ENCODE measurements at places on chromosomes 5 and 9.

DNA sequence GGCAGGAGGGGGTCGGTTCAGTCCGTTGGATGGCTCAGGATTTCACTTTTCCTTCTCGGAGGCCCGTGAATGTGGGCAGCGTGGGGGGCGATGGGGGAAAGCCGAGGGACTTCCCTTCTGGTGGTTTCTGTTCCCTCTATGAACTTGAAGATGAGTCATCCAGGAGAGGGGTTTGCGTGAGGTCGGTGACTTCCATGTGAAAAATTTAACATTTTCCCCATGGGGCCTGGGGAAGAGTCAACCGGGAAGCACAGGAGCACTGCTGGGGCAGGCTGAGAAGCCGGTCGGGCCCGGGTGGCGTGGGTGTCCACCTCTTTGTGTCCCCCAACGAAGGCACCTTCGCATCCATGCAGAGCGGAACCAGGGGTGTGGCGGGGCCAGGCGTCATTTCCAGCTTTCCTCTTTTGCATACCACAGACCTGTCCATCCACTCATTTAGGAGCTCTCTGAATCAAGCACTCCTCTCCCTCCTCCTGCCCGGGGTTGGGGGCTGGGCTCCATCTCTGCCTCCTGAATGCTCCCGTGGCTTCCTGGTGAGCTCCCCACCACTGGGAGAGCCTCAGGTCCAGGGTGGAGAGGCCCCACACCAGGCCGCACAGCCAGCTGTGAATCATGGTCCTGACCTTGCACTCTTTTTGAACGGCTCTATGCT is 68.4 kb downstream of the ANKRD33B start:
- no peak for DNase-seq

DNA sequence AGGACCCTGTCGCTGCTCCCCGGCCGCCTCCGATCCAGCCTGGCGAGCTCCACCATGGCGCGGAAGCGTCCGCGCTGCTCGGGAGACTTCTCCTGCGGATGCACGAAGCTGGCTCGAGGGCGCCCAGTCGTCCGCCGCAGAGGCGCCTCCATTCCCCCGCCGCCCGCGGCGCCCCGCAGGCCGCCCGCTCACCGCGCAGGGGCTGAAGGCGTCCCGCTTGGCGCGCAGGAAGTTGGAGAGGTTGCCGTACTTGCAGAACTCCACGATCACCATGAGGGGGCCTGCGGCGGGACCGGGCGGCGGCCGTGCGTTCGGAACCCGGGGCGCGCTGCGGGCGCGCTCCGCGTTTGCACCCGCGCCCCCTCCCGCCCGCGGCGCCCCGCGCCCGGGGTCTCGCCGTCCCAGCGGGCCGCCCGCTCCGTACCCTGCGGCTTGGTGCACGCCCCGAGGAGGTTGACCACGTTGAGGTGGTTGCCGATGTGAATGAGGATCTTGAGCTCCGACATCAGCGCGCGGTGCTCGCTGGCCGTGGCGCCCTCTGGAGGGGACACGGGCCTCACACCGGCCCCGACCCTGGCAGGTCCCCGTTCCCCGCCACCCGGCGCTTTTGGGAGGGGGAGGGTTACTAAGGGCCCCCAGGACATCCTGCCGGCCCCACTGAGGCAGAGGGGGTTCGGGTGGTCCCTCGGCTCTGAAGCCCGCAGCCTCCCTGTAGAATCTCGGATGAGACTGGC is 27.7 kb upstream of the SCGB3A1 start:
- no peak for DNase-seq

DNA sequence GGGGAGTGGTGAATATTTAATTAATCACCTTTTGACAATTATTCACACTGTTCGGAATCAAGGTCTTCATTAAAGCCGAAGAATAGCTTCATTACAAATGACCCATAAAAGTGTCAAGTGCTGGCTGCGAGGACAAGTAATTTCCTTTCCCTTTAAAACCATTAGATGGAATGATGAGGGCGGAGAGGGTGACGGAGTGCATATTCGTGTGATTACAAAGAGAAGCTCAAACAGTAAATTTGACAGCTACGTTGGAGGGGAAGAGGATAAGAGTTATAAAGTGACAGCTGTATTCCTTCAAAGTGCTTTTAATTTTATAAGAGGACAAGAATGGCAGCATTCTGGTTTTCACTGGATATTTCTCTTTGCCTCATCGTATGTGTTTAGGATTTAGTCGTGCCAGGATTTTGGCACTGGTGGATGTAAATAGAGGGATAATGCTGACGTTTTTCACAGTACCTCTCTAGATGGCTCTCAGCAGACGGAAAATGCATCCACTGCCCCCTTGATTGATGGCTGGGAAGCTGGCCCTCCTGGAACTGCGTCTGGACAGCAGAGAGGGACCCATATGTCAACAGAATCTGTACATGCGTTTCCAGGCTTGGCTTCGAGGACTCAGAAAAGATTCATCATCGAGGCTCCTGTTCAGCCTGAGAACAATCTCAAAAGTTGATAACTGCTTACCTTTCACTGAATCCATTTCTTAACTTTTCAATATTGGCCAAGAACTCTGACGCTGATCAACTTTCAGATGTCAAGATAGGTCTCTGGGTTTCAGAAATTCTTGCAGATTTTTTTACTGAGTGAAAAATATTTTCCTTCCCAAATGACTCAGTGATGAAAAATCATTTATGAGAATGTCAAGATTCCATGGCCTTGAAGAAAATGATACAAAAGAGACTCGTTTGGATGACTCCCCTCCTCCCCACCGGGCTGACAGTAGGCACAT is 50.4 kb upstream of the IRX2 start:
- DNase-seq: no peak

DNA sequence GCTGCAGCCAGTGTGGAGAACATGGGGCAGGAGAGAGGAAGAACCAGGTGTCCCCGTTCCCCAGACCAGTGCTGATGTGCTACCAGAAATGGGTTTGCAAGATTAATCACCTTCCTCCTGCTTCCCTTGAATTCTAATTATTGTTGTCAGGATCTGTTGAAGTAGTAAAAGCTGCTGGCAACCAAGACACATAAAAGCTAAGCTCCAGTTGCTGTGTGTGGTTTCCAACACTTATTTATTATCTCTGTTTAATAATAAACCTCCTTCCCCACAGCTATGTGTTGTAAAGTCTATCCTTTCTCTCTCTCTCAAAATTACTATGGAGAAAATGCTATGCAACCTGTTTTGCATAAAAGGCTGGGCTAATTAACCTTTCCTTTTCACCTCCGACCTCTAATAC is 2.3 kb upstream of the RETREG1 start:
- no peak for DNase-seq

DNA sequence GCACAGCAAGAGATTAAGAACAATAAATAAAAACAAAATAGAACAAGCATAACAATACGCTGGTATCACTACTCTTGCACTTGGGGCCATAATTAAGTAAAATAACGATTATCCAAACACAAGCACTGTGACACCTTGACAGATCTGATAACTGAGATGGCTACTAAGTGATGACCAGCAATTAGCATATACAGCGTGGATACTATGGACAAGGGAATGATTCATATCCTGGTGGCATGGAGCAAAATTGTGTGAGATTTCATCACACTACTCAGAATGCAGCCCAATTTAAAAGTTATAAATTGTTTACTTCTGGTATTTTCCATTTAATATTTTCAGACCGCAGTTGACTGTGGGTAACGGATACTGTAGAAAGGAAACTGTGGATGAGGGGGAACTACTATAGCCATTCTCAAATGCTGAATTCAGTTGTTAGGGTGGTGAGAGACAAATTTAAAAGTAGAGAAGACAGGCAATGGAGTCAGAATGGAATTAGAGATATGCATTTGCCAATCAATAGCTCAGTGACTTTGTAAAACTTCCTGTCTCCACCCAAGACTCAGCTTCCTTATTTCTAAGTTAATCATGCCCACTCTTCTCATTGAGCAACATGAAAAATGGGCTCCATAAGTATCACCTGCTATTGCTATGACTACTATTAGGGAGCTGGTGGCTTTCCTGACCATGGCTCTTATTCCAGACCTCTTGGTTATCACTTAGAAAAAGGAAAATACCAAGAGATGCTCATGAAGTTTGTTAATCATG is 300.8 kb downstream of the TRIM32 start:
- DNase-seq: no peak

GRCh38 chr5:22751536-22751935 is 101.6 kb downstream of the CDH12 start:
- no peak for DNase-seq

DNA sequence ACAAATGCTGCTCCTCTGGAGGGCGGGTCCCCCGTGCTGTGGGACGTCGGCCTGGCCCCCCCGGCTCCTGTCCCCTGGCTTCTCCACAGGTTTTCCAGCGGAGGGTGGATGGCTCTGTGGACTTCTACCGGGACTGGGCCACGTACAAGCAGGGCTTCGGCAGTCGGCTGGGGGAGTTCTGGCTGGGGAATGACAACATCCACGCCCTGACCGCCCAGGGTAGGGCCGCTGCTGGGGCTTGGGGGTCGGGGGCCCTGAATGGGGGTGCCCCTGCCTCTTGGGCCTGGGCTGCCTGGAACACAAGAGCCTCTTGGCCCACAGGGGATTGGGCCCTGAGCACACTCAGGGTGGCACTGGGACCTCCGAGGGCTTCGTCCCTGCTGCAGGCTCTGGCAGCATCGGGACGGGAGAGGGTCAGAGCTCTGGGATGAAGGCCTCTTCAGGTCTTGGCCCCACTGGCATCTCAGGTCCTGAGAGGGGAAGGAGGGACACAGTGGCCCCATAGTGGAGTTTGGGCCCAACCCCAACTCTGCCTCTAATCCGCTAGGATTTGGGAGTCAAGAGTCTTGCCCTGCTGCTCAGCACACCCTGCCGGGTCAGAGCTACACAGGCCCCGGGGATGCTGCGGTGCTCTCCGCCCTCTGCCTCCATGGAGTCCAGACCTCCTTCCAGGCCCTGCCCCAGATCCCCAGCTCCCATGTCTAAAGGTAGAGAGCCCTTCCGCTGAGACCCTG is 5.2 kb downstream of the FCN2 start:
- no peak for DNase-seq

- no peak for DNase-seq
Measured at GRCh38 chr5:169426784-169427183, 125.8 kb upstream of the SLIT3 start.
